ENCODE measurements at places on chromosomes 12 and 14. TPM values are rescaled to one million over a fixed set of nuclear protein-coding genes. Genes with fewer than 3 reads are reported as not detected.

CNOT2 gene
- 77.0 TPM for total RNA-seq

KRT1 gene
- 2.5 TPM for total RNA-seq

AHNAK2 gene
- total RNA-seq: 147 TPM

SNRPF gene
- 10.9 TPM for total RNA-seq

WNT5B gene
- total RNA-seq: 9.1 TPM

KLRB1 gene
- total RNA-seq: not detected

HCAR1 gene
- total RNA-seq: not detected

PEX5 gene
- total RNA-seq: 38.1 TPM

OR4N2 gene
- total RNA-seq: not detected

SOAT2 gene
- total RNA-seq: not detected

All from esophagus squamous epithelium (tissue), 5 donors.